Naive thymus-derived CD4-positive, alpha-beta T cell (primary cell): ENCODE measurements at places on chromosomes 2 and 18. TPM values are rescaled to one million over a fixed set of nuclear protein-coding genes. Genes with fewer than 3 reads are reported as not detected.

FMNL2 gene
- total RNA-seq: 0.66 TPM

MTCL1 gene
- 0.81 TPM for total RNA-seq

DNA sequence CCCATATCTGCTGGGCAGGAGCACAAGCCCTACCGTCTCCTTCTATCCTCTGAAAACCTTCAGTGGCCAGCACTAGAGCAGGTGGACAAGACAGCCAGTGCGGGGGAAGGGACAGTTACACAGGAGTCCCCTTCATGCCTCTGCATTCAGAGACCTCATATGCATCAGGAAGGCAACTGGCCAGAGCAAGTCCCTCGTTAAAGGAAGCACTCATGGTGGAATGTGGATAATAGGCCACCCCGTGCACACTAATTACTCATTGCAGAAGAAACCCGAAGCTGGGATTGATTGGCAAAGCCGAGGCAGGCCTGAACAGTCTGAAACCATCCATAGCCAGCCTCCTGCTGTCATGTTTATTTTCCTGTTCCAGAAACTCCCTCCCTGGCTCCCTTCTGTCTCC is 11.2 kb downstream of the KIAA2012 start:
- no peaks in the 10 kb centered on the region for H3K27me3 ChIP-seq
- H3K4me1 ChIP-seq: no peaks in the 10 kb centered on the region
- no peaks in the 10 kb centered on the region for H3K36me3 ChIP-seq
- no peak for DNase-seq
- H3K27ac ChIP-seq: no peak overlapping the region

IL36A gene
- 1.5 TPM for total RNA-seq

GRCh38 chr2:38502107-38502506 is 100.6 kb downstream of the HNRNPLL start:
- H3K36me3 ChIP-seq: no peaks in the 10 kb centered on the region
- H3K4me1 ChIP-seq: no peaks in the 10 kb centered on the region
- no peak overlapping the region for H3K27ac ChIP-seq

ZRANB3 gene
- 7.0 TPM for total RNA-seq

GRHL1 gene
- 1.3 TPM for total RNA-seq

GRCh38 chr2:188430705-188431104 is 139.0 kb downstream of the GULP1 start:
- no peak overlapping the region for H3K27ac ChIP-seq
- no peaks in the 10 kb centered on the region for H3K36me3 ChIP-seq
- H3K4me3 ChIP-seq: no peak overlapping the region
- DNase-seq: no peak
- no peaks in the 10 kb centered on the region for H3K4me1 ChIP-seq

GRCh38 chr2:236403125-236403524 is 138.9 kb upstream of the ASB18 start:
- H3K4me3 ChIP-seq: no peak overlapping the region
- no peaks in the 10 kb centered on the region for H3K27me3 ChIP-seq
- DNase-seq: no peak
- no peaks in the 10 kb centered on the region for H3K4me1 ChIP-seq
- no peaks in the 10 kb centered on the region for H3K36me3 ChIP-seq
- H3K27ac ChIP-seq: no peak overlapping the region

DNA sequence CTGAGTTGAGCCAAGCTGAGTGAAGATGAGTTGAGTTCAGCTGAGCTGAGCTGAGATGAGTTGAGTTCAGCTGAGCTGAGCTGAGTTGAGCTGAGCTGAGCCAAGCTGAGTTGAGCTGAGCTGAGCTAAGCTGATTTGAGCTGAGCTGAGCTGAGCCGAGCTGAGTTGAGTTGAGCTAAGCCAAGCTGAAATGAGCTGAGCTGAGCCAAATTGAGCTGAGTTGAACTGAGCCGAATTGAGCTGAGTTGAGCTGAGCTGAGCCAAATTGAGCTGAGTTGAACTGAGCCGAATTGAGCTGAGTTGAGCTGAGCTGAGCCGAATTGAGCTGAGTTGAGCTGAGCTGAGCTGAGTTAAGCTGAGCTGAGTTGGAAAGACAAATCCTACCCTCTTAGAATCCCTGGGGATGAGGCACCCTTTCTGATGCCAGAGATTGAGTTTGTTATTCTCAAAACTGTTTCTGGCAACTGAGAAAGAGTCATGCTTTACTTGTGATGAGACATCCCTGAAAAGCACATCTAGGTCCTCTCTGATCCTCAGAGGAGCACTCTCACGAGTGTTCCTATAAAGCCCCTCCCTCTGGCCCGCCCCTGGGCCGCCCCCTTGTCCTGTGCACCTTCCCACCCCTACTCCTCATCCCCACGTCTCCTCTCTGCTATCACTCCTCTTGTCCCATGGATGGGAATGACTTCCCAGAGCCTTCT is 116.5 kb downstream of the MCFD2 start:
- no peak overlapping the region for H3K4me3 ChIP-seq
- H3K27ac ChIP-seq: no peak overlapping the region
- no peaks in the 10 kb centered on the region for H3K36me3 ChIP-seq
- DNase-seq: no peak

DNA sequence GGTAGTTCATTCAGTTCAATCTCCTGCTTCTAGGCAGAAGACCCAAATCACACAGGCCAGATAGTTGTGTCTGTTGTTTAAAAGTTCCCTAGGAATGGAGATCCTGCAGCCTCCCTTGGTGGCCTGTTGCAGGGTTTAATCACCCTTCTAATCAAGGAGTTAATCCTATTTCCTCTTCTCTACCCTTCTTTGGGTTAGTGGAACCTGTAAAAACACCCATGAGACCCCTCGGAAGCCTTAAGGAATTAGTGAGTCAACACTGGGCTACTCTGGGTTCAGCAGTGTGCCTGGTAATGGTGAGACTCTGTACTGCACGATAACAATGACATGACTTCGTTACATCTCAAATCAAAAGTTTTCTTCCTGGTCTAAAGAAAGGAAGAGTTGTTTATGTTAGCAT is 217.6 kb upstream of the NRP2 start:
- H3K27me3 ChIP-seq: no peaks in the 10 kb centered on the region
- H3K4me3 ChIP-seq: no peak overlapping the region
- no peaks in the 10 kb centered on the region for H3K36me3 ChIP-seq
- H3K27ac ChIP-seq: no peak overlapping the region
- DNase-seq: no peak
- no peaks in the 10 kb centered on the region for H3K4me1 ChIP-seq

DNA sequence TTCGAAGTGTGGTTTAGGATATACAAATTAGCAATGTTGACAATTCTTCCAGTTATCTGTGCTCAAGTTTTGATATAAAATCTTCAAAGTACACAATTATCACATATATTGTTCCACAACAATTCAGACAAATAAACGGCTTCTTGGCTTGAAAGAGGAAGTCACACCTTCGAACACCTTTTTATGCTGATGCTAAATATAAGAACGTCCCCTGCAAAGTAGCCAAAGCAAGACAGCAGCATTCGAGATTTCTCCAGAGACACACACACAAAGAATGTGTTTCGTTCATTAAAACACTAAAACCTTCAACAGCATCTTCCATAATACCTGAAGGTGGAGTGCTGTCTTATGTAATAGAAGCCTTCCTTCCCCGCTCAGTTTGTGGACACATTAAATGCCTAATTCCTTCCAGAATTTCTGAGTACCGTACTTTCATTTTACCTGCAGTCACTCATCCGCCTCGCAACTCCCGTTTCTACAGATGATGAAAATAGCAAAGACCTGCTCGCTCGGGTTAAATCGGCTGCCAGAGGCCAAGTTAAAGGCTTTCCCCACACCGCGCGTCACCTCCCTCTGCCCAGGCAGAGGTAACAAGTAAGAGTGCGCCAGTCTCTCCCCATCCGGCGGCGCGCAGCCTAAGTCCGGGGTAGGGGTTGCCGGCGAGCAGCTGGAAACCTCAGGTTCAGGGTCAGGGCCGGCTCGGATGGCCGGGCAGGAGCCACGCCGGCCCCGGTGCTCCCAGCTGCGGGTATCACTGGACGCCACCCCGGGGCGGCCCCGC is 847 bp downstream of the SERPINE2 start:
- H3K27ac ChIP-seq: peak overlapping the region; percentile 45
- H3K4me1 ChIP-seq: no peaks in the 10 kb centered on the region
- H3K27me3 ChIP-seq: peaks cover 4% of the 10 kb centered on the region
- peak overlapping the region; percentile 65 for H3K4me3 ChIP-seq

HNRNPA3 gene
- total RNA-seq: 202 TPM

DNA sequence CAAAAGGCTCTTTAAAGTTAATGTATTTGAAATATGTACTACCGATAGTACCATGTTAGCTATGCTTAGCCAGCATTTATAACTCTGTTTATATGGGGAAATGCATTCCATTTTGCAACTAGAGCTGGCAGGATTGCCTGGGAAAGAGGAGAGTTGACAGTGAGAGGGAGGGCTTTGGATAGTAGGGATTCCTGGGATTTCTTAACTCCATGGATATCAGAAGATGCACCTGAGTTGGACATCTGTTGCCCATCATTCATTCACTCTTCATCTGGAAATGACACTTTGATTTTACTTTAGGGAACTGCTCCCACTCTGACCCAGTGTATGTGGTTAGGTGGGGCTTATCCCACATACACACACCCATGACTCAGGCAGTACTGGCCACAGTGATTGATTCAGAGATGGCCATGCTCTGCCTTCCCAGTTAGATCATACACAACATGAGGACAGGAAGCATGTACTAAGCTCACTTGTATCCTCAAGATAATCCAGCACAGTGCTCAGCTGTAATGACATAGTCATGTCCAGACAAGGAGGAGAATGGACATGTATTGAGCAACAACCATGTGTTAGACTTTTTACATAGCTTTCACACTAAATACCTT is 248.8 kb downstream of the MREG start:
- no peaks in the 10 kb centered on the region for H3K36me3 ChIP-seq
- H3K27me3 ChIP-seq: no peaks in the 10 kb centered on the region
- no peak for DNase-seq
- H3K4me3 ChIP-seq: no peak overlapping the region

DNA sequence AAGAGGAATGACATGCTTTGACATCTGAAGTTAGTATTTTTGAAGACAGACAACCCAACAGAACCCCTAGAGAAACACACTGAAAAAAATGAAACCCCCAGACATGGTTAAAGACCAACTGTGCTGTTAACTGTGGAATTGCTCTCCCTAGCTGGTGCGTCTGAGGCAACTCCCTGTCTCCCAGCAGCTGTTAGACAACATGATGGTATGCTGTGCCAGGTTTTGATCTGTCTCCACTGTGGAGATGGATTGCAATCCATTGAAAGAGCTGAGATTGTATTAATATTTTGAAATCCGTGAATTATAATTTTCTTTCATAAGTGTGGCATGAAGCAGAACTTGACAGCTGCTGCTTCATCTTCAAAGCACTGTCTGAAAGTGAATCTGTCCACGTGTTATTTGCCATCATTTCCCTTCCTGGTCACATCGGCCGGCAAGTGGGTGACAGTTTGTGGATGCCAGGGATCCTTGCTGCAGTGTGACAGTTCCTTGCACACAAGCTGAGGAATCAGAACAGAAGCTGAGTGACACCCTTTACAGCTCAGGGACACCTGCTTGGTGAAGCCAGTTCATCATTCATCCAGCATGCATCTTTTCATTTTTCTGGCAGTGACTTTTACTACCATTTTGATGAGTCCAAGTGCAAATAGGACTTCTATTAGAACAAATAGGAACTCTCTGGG is 58.2 kb upstream of the ACSL3 start:
- no peaks in the 10 kb centered on the region for H3K4me1 ChIP-seq
- no peak for DNase-seq
- no peak overlapping the region for H3K27ac ChIP-seq
- no peaks in the 10 kb centered on the region for H3K27me3 ChIP-seq

PPP4R1 gene
- 38.2 TPM for total RNA-seq

DNA sequence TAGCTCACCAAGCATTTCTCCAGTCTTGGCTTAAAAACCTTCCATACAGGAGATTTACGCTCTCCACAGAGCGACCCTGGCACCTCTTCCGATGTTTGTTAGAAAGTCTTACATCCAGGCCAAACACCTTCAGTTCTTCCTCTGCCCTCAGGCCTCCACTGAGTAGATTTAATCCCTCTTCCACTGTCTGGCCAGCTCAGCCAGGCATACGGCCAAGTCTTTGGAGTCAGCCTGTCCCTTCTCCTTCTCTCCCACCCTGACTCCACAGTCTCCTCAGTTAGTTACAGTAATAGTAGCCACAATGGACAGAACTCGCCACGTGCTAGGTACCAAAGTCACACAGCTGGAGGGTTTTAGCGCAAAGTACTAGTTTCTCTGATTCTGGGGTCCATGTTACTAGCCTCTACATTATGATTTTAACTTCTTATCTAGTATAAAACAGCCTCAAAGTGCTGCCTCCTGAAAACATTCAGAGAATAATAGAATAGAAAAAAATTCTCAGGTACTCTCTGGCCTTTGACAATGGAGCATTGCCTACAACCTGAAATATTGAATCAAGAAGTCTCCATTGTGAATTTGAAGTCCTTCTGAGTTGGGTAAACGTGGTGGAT is 39.5 kb downstream of the THNSL2 start:
- no peaks in the 10 kb centered on the region for H3K27me3 ChIP-seq
- no peaks in the 10 kb centered on the region for H3K4me1 ChIP-seq

- H3K27me3 ChIP-seq: no peaks in the 10 kb centered on the region
- H3K4me3 ChIP-seq: no peak overlapping the region
- no peaks in the 10 kb centered on the region for H3K4me1 ChIP-seq
- H3K27ac ChIP-seq: no peak overlapping the region
Observed at GRCh38 chr2:11379558-11379957, 35.1 kb upstream of the ROCK2 start.

STPG4 gene
- total RNA-seq: not detected

DNA sequence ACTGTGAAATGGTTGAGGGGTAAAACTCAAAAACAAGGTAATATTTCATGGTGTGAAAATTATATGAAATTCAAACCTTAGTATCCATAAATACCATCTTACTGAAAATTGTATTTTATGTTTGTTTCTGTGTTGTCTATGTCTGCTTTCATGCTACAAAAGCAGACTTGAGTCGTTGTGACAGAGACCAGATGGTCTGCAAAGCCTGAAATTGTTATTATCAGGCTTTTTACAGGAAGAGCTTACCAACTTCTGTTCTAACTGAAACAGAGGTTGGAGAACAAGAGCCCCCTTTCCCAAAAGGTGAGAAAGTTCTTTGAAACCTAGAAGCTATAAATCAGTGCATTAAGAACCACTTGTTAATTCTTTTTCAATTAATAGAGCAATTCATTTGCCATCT is 110.0 kb downstream of the COL4A4 start:
- no peaks in the 10 kb centered on the region for H3K36me3 ChIP-seq
- DNase-seq: no peak
- H3K4me3 ChIP-seq: no peak overlapping the region
- H3K27me3 ChIP-seq: no peaks in the 10 kb centered on the region
- H3K4me1 ChIP-seq: no peaks in the 10 kb centered on the region

- no peak overlapping the region for H3K4me3 ChIP-seq
- no peaks in the 10 kb centered on the region for H3K27me3 ChIP-seq
Observed at GRCh38 chr2:63301481-63301880, 250.9 kb downstream of the OTX1 start.
